ENCODE measurements at places on chromosomes 6 and 20.

DNA sequence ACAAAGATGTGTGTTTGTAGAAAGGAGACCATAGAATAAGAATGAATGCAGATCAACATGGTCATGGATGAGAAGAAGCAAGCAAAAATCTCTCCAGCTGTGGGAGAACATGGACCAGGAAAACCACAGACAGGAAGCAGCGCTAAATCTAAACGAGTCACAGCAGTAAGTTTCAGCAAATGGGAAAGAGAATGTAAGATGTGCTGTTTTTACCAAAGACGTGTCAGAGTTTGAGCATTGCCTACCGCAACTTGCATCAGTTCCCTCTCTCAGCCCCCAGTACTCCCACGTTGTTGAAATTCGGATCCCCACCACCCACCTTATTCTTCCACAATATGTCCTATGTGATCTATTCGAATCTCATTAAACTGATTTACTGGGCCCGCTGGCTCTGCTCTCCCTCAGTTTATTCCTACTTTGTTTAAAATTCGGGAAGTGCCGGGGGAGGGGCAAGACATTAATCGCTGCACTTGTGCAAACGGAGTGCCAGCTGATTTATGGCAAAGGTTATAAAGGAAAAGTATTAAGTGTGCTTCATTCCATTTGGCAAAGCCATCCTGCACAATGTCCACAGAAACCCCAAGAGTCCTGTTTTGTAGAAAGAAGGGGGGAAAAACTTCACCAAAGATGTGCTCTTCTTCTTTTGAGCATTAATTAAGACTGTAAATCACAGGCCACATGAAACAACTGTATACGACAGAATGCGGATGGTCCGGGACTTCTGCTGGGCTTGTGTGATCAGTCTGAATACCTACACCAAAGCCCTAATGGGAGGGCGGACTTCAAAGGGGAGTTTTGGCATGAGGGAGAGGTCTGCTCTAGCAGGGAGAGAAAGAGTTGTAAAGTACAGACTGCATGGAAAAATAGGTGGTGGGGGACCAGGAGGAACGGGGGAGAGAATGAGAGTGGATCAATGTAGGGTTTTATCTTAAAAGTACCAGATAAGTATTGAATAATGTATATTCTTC lies 59.1 kb upstream of the PRDM1 start:
- DNase-seq: no peak

DNA sequence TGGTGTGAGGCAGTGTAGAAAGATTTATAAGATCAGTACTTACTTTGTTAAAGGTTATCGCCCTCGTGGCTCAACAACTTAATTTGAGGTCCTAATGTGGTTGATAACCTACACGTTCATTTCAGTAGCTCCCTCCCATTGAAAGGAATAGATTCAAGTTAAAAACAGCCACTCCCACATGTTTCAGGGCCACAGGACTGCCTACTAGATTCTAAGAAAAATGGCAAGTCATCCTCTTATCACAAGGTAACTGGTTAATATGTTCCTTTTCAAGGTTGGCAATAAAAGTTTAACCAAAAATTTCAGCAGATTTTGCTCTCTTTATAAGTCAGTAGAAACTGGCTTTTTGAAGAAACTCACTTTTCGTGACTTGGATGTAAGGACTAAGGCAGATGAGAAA lies 17.1 kb downstream of the GSTA2 start:
- no peak for DNase-seq

DNA sequence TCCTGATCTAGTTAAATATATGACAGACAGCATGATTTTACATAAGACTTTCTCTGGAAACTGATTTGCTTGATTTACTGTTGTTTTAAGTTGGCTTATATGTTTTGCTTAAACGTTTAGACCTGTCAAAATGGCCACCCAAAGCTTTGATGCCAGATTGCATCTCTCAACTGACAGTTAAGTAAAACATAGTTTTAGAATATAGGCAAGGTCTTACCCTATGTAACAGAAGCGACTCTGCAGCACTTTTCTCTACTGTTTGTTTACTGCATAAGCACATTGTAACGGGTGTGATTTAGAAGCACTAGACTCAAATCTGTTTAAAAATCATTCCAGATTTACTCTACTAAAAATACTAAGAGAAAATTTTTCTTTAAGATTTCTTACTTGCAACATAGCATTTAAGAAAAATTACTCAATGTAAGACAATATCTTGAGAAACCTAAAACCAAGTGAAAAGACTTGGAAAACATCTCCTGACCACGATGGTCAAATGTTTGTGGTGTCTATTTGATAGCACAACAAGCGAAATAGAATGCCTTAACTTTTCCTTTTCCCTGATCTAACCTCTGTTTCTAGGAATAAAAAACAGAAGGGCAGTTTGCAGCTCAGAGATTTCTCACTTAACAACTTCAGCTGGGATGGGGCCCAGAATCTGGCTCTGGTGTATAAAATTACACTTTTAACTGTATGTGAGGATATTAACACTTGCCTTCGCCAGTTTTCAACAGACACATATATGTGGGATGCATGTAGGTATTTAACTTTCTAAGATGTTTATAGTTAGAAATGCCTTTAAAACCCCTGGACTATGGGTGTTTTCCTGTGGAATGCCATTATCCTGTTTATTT lies 47.4 kb downstream of the AIG1 start:
- DNase-seq: no peak

GRCh38 chr6:5506149-5506548 lies 244.8 kb downstream of the FARS2 start:
- DNase-seq: no peak

DNA sequence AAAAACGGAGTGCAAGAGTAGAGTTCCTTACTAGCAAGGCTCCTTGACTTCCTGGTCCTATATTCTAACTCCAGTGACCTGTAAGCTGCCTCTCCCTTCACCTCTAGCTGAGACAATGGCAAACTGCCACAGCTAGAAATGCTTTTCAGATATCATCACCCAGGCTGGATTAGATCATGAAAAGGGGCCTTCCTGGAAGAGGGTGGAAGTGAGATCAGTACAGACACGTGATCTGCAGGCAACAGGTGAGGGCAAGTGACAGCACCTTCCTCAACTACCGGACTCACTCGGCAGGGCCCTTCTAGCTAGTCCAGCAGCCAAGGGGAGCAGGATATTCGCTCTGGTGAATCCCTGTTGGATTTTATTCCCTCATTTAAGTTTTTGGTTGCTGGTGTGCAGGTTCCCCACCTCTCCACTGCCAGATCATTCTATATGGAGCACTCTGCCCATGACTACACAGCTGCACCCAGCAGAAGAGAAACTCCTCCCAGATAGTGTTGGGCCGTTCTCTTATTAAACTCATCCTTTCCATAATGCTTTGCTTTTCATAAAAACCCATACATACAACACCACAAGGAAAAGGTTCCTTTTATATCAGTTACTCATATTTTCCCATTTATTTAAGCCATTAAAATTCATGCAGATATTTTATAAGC lies 26.4 kb upstream of the FAM83C start:
- DNase-seq: peak; percentile 17

DNA sequence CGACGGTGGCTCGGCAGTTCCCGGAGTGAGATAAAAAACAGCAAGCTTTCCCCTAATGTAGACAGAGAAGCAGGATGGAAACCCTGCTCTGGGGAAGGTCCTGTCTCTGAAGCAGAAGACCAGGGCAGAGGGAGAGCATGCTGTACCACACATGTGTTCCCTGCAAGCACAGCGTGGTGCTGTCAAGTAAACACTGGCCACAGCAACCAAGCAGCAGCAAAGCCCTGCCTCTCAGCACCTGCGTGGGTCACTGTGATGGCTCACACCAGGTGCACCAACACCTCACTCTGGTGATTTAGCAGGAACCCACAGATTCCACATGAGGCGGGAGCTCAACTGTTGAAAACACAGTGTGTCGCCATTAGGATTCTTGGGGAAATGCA lies 65.2 kb upstream of the TXNDC5 start:
- no peak for DNase-seq

DNA sequence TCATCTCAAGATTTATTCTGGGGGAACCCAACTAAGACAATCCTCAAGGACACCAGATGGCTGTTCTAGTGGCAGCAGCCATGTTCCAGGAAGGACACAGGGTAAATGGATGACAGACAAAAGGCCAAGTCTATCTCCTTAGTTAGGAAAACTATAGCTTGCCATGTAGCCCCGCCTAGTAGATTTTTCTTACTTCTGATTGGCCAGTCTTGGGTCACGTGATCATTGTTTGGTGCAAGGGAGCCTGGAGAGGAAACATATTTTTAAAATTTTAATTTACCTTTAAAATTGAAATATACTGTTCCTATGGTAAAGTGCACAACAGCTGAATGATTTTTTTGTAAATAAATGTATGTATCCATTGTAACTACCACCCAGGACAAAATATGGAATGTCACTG lies 4.4 kb upstream of the KCNS1 start:
- no peak for DNase-seq

DNA sequence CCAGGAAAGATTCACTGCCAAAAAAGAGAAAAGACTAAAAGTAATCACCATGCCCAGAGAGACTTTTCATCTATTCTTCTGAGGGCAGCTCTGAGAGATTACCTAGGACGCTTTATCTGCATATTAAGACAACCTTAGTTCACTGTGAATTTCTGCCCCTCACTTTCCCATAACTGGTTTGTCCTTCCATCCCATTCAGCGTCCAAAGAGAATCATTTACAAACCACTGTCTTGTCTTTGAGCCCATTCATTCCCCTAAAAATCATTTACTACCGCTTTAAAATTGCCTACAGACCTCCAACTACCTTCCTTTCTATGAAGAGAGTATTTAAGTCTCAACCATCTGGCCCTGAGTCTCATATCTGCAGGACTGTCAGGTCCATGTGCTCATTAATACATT lies 149.0 kb downstream of the PDSS2 start:
- no peak for DNase-seq

DNA sequence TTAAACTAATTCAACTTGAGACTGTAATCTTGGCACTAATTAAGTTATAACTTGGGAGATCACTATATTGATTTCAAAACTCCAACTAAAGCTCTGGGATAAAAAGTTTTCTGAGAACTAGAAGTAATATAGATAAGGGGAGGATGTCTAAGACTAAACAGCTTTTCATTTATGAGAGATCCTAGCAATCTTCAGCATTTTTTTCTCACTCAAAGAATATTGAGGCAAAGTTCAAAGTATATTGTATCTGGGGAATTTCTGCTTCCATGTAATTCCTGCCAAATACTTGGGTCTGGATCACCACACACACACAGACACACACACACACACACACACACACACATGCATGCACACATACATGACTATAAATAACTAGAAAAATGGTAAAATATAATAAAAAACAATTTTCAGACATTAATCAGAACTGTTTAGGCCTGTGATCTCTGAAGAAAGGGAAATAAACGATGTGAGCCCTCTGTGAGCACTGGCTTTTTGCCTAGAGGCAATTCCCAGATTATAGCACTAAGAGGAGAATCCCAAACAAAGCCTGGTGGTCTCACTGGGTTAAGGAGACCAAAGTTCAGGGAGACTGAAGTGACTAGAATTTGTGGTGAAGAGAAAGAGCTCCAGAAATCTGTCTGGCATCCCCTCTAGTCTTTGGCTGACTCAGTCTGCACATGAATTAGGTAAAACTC lies 92.8 kb downstream of the ADAT2 start:
- no peak for DNase-seq

DNA sequence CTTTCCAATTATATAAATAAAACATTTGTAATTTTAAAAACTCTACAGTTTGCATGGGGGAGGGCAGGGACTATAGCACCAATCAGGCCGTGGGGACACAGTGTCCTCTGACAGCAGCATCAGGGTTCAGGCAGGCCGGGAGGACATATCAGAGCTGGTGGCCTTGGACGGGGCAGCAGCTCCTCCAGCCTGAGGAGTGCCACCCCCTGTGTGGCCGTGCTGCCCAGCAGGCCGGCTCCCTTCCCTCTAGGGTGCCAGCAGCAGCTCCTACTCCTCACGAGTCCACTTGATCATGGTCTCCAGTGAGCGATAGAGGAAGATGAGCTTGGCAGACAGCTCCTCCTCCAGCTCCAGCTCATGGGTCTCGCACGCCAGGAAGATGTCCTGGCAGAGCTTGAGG lies 144.0 kb upstream of the PHACTR3 start:
- DNase-seq: no peak

DNA sequence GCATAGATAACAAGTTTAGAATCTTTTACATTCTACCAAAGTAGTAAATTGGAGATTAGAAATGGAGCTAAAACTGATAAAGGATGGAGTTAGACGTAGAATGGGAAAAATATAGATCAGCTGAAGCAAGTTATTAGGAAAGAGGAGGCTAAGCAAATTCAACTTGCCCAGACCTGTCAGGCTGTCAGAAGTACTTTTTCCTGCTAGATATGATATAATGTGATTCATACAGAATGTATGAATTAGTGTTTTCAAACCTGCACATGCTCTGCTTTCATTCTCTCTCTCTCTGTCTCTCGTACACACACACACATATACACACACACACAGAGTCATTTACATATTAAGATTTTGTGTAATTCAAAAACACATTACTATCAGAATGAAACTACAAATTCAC lies 133.2 kb upstream of the HDGFL1 start:
- no peak for DNase-seq

GRCh38 chr6:1963596-1963995 lies 281.8 kb downstream of the GMDS start:
- DNase-seq: no peak

DNA sequence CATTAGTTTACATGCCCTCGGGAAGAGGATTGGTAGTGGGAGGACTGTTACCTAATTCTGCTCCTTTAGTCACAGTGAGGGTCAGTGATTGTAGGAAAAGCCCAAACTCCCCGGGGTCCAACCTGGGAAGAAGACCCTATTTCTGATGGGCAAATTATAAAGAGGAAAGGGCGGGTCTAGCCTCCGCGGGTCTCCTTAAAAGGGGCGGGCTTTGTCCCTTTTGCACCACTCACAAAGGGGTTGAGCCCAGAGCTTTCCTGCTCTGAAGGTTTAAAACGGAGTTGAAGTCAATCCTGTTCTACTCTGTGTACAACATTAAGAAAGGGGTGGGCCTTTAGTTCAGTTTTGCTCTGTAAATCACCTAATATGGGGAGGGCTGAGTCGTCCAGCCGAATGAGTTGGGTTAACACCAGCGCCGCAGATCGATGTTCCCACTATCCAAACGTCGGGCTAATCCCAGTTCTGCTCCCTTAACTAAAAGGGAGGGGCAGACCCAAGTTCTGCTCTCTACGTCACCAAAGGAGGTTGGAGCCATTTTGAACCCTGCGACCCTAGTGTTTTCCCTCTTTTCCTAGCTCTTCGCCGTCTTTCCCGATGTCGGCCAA lies 920 bp upstream of the RNF5 start:
- peak; percentile 71 for DNase-seq

- peak; percentile 88 for DNase-seq
These were observed 36.9 kb upstream of the FANCE start for GRCh38 chr6:35415065-35415891.

GRCh38 chr6:22681761-22682160 lies 112.4 kb downstream of the HDGFL1 start:
- no peak for DNase-seq

GRCh38 chr6:37602801-37603200 lies 94.9 kb downstream of the MDGA1 start:
- no peak for DNase-seq

- no peak for DNase-seq
These were observed 73.6 kb upstream of the RIPOR2 start for GRCh38 chr6:25009393-25009710.

- no peak for DNase-seq
These were observed 438.4 kb upstream of the ADGRB3 start for GRCh38 chr6:68196645-68197044.

- no peak for DNase-seq
These were observed 98.2 kb downstream of the THBS2 start for GRCh38 chr6:169155481-169155880.

- DNase-seq: no peak
These were observed 19.0 kb upstream of the SNRPB2 start for GRCh38 chr20:16710781-16711180.
